T-cell (primary cell): ENCODE measurements at places on chromosomes 5 and 9.

DNA sequence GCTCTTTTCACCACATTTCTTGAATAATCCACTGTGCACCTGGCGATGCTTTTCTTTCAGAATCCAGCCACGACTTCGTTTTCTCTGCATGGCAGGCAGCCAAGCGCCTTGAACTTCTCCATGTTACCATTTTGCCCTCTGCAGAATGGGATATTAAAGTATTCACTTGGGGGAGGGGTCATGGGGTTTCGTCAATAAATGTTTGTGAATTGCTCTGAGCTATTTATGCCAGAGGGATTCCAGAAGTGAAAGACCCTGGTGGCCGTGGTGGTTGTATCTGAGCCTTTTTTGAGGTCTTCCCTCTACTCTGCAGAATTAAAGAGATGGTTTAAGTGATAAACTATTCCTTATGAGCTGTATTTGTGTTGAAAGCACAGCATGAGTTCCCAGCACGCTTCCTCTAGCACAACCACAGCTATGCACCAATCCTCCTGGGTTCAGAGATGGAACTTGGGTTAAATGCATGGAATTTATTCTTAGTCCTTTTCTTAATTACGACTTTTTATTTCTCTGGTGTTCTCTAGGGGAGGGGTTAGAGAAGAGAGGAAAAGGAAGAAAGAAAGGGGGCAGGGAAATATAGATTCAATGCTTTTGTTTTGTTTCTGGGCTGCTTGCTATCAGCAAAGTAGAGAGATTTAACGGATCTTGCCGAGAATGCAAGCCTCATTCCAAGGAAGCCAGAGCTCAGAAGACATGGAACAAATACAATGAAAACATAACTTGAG lies 478.2 kb upstream of the TNC start:
- DNase-seq, result no peak
- no peaks in the 10 kb centered on the region for H3K27me3 ChIP-seq
- H3K36me3 ChIP-seq, result no peaks in the 10 kb centered on the region
- H3K4me3 ChIP-seq, result no peak overlapping the region

- H3K4me3 ChIP-seq, result no peak overlapping the region
- H3K27ac ChIP-seq, result no peak overlapping the region
- peaks cover 16% of the 10 kb centered on the region for H3K4me1 ChIP-seq
- H3K36me3 ChIP-seq, result no peaks in the 10 kb centered on the region
- peaks cover 48% of the 10 kb centered on the region for H3K27me3 ChIP-seq
These were observed 1.9 kb downstream of the LRRC14B start for GRCh38 chr5:192970-193831.

GRCh38 chr9:82791692-82792091 lies 271.2 kb downstream of the RASEF start:
- H3K36me3 ChIP-seq, result no peaks in the 10 kb centered on the region
- H3K27ac ChIP-seq, result no peak overlapping the region
- H3K27me3 ChIP-seq, result no peaks in the 10 kb centered on the region

GRCh38 chr5:65198456-65199120 lies 283.1 kb downstream of the ADAMTS6 start:
- H3K36me3 ChIP-seq, result no peaks in the 10 kb centered on the region
- DNase-seq, result no peak
- H3K4me3 ChIP-seq, result no peak overlapping the region
- H3K4me1 ChIP-seq, result no peaks in the 10 kb centered on the region

DNA sequence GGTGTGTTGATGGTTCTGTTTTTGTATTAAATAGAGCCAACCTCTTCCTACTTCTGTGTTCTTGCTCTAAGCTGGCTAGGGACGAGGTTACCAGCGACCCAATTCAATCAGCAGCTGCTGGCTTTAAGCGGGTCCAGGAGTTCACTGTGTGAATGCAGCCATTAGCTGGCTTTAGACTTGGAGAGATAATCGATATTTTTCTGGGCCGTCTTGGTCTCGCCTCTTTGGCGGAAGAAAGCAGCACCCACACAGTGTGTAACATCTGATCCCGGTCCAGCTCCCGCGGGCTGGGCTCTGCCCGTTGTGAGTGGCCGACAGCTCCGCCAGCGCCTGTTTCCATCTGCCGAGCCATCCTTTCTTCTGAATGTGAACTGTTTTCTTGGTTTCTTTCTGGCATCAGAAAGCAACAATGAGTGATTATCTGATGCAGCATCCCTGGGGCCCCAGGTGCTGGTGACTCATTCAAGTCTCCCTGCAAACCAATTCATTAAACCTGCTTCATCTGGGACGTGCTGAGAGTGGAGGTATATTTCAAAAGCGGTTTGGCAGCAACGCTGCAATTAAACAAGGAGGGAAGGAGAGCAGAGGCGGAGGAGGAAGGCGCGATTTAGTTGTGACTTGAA lies 90.8 kb upstream of the IRX4 start:
- no peak overlapping the region for H3K4me3 ChIP-seq
- H3K4me1 ChIP-seq, result no peaks in the 10 kb centered on the region
- no peak for DNase-seq
- peaks cover 16% of the 10 kb centered on the region for H3K27me3 ChIP-seq
